ENCODE measurements at places on chromosomes 1 and 21.
A peak's percentile ranks its signal among the peaks of the same experiment; 100 is the strongest.

DNA sequence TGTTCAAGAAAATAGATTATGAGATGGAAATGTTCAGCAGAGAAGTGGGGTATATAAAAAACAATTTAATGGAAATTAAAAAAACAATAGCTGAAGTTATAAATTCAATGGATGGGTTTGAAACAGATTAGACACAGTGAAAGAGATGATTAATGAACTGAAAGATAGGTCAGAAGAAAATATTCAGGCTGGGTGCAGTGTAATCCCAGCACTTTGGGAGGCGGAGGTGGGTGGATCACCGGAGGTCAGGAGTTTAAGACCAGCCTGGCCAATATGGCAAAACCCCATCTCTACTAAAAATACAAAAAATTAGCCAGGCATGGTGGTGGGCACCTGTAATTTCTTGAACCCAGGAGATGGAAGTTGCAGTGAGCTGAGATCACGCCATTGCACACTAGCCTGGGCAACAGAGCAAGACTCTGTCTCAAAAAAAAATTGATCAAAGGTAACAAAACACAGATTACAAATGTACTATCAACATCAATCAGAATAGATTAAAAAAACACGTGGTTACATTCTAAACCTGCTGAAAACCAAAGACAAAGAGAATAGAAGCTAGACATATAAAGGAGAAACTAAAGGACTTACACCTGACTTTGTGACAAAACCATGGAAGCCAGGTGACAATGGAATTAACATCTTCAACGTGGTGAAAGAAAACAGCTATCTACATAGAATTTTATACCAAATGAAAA is 4.8 kb upstream of the SUMO3 start:
- no peak for DNase-seq

- no peak for DNase-seq
Observed at GRCh38 chr1:185039726-185040407, 5.5 kb upstream of the RNF2 start.

DNA sequence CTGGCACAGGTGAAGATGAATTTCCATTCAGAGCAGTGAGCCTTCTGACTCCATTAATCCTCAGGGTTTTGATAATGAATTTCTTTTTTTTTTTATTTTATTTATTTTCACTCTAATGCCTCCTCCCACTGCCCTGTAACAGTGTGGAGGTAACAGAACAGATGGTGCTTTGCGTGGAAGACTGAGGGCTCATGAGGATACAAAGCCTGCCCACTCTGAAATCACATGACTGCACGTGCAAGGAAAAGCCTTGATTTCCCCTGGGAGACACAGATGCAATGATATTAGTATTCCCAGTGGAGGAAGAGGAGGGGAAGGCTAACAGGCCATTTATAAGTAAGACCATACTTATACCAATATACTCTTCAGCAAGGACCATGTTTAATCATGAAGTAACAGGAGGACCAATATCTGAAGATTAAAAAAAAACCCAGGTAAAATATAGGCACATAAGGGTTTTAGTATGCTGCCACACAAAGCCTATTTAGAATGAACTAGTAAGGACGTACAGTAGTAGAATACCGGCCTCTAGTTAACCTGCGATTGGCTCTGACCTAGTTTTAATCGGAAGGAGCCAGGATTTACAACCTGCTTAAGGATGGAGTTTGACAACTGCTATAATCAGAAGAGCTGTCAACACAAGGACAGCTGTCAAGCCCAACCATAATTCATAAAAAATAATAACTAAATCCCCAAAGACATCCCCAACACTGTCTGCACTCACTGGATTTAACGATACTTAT is 69.6 kb downstream of the LHX4 start:
- DNase-seq, result no peak

GRCh38 chr1:212149566-212149965 is 114.0 kb downstream of the DTL start:
- no peak for DNase-seq

DNA sequence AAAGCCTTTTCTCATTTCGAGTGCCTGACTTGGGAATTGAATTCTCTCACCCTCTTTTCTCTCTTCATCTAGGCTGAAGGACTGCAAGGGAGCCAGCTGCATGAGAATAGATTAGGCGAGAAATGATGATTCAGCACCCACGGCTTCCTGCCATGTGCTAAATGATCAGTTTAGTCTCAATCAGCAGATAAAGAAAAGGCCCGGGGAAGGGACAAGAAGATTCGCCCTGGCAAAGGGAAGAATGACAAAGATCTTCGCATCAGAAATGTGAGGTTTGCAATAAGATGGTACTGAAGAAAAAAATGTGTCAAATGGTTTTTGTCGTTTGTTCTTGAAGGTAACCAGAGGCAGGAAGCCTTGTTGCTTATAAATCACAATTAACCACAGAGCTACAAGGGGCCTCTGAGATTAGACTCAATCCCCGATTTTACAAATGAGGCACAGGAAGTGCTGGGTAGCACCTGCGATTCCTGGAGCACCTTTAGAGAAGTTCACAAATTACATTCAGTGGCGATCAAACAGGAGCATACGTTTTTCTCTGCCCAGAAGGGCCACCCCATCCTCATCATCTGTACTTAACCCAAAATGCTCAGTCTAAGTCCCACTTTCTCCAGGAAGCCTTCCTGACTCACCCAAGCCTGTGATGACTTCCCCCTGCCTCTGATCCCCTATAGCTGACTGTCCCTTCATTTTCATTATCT is 183.4 kb downstream of the ZNF281 start:
- peak; percentile 6 for DNase-seq

DNA sequence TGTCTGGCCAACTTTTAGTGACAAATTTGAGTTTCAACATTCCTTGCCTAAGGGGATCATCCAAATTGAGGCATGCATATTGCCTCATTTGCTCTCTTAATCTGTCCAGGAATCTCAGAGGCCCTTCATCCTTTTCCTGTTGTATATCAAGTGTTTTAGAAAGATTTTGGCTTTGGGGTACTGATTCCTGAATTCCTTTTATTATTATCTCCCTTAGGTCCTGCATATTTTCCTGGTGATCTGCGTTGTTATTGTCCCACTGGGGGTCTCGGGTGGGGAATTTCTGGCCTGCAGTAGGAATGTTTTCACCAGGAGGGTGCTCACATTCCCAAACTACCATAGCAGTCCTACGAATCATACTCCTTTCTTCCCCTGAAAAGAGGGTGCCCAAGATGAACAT is 4.4 kb upstream of the AADACL3 start:
- DNase-seq, result no peak

- no peak for DNase-seq
Observed at GRCh38 chr1:107640207-107640606, 324.8 kb downstream of the VAV3 start.

DNA sequence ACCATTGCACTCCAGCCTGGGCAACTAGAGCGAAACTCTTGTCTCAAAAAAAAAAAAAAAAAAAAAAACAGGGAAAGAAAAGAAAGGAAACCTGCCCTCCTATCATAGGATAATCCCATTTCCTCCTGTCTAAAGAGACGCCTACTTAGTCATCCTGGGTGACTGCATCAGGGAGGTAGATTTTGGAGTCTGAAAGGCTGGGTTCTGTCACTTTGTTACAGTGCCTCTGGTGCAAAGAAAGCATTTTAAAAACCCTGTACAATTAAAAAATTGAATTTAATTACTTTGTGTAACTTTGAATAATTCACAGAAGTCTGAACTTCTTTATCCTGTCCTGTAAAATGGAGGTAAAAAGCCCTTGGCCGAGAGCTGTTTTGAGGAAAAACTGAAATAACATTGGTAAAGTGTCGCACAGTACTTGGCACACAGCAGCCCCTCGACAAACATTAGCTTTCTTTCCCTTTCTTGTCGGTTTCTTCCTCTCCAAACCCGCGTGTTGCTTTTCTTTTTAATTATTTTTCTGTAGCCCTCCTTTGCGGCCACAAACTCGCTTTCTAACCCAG is 657 bp upstream of the HDAC1 start:
- DNase-seq, result no peak

DNA sequence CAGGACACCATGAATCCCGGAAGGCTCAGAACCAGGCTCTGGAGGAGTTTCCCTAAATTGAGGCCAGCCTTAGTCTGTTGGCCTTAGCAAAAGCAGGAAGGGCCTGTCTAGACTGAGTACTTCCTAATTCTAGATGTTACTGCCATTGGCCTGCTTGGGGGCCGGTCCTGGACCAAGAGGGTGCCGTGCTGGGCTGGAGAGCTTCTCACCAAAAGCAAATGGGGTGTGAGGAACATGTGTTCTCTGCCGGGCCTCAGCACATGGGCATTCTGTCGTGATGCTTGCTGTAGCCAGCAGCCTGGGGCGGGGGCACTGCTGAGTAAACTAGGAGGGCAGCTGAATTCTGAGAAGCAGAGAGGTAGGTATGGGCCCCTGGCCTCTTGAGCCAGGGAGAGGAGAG is 35.7 kb upstream of the MAN1C1 start:
- no peak for DNase-seq

- no peak for DNase-seq
Observed at GRCh38 chr21:24832961-24833360, 774.3 kb downstream of the MRPL39 start.

DNA sequence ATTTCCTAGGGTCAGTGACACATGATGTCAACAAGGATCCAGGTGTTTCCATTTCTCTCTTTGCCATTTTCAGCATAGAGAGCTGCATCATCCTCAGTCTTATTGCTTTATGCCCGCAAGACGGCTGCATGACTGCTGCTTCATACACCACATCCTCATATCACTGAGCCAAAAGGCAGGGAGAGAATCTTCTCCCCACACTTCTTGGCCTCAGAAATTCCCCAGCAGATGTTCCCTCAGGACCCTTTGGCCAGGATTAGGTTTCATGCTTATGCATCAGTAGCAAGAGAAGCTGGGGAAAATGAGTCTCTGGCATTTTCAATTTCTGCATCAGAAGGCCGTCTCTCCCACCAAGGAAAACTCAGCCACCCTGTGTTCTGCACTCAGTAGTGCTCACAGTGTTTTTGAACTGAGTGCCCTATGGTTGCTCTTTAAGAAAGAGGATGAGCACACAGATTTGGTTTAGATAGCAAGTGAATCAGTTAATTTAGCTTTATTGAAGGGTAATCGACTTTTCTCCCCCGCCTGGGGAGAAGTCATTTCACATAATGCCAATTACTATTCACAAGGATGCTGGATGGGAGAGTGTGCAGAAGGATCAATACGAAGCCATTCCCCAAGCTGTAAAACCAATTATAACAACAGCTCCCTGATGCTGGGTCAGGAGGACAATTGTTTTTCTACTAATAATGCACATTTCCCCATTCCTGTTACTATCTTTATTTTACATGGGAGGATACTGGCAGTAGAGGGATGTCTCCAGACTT is 360.2 kb downstream of the HHIPL2 start:
- DNase-seq, result no peak

- DNase-seq, result peak; percentile 61
Observed at GRCh38 chr1:77271852-77272580, 9.8 kb upstream of the AK5 start.

GRCh38 chr1:14855801-14856200 is 257.3 kb downstream of the KAZN start:
- no peak for DNase-seq

DNA sequence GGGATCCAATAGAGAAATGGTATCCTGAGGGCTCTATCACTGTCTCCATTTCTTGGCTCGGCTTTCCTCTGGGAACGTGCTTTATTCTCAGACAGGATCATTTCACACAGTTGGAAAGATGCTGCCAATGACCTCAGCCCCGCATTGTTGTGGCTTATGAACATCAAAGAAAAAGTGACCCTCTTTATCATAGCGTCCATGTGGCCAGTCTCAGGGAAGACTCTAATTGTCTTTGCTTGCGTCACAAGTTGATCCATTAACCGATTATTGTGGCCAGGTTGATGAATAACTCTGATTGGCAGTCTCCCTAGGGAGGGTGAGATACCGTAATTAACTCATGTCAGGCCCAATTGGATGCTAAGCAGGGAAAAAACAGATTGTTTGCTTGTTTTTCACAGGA is 10.4 kb upstream of the TMEM9 start:
- DNase-seq, result peak; percentile 46

- peak; percentile 74 for DNase-seq
Observed at GRCh38 chr1:210456731-210457255, 128.1 kb downstream of the HHAT start.

GRCh38 chr1:219798283-219799030 is 129.9 kb downstream of the SLC30A10 start:
- peak; percentile 16 for DNase-seq

GRCh38 chr21:19731251-19731650 is 1267.0 kb upstream of the NCAM2 start:
- DNase-seq, result no peak

GRCh38 chr21:41726970-41727783 is 39.7 kb downstream of the RIPK4 start:
- peak; percentile 54 for DNase-seq

GRCh38 chr1:65049941-65050713 is 83.8 kb upstream of the JAK1 start:
- no peak for DNase-seq

DNA sequence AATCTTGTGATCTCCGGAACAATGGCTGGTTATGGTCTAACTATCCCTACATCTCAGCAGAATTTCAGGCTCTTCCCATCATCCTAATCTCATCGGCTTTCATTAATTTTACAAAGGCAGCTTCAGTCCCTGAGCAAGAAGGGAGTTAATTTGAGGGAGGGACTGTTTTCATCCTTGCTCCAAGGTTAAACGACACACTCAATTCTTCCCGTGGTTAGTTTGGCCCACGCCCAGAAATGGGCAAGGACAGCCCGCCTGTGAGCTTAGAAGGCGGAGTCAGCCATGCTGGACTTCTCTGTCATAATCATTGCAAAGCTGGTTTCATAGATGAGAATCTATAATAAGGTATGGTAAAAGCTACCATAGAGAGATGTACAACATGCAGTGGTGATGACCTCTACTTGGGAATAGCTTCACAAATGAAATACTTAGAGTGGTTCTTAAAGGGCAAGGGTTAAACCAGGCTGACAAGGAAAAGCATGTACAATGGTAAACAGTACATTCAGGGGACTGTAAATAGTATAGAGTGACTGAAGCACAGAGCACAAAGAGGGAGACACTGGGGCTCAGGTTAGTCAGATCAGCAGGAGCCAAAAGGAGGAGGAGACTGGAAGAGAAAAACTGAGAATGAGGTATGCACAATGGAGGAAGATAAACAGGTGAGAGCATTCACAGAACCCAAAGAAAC is 108.8 kb downstream of the SMYD3 start:
- DNase-seq, result peak; percentile 14
